ENCODE measurements at places on chromosomes 6 and 20. TPM values are rescaled to one million over a fixed set of nuclear protein-coding genes. Genes with fewer than 3 reads are reported as not detected.

The UBD gene
- 155 TPM for polyA plus RNA-seq

The GPR63 gene
- 0.46 TPM for polyA plus RNA-seq

The SRSF12 gene
- 1.2 TPM for polyA plus RNA-seq

The RSPO3 gene
- polyA plus RNA-seq, result 2.4 TPM

The NMBR gene
- polyA plus RNA-seq, result 0.07 TPM

The FAM209B gene
- 3.3 TPM for polyA plus RNA-seq

The ZNF318 gene
- 9.2 TPM for polyA plus RNA-seq

The GNMT gene
- polyA plus RNA-seq, result 2.6 TPM

The KCNK16 gene
- polyA plus RNA-seq, result 0.07 TPM

- H3K4me1 ChIP-seq, result peaks cover 3% of the 10 kb centered on the region
- H3K4me3 ChIP-seq, result no peak overlapping the region
- peaks cover 2% of the 10 kb centered on the region for H3K27me3 ChIP-seq
- H3K36me3 ChIP-seq, result no peaks in the 10 kb centered on the region
These were observed 4.4 kb upstream of the PLCB1 start for GRCh38 chr20:8127553-8128255.

DNA sequence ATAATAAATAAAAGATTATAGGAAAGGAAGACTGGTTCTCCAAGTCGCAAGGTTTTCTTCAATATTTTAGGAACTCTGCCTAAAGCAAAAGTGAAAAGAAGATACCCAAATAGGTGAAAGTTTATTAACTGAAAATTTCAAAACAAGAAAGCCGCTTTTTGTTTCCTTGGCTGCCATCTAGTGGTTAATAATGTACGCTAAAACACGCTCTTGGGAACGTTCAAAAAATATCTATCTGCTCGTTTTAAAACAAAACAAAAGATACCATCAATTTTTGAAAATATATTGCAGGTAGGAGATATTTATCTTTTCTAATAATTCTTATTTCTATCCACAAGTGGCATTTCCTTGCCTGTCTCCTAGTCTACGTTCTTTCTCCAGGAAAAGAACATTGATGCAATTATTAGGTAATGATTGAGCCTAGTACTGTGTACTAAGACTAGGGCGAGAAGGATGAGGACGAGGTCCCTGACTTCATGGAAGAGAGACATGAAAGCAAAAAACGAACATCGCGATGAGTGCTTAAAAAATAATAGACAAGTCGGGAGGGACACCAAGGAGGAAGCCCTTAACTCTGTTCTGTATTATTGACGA is 97.2 kb downstream of the SPTLC3 start:
- H3K27ac ChIP-seq, result no peak overlapping the region
- no peaks in the 10 kb centered on the region for H3K4me1 ChIP-seq
- H3K27me3 ChIP-seq, result no peaks in the 10 kb centered on the region
- H3K4me3 ChIP-seq, result no peak overlapping the region

GRCh38 chr20:9331707-9332435 is 182.5 kb upstream of the LAMP5 start:
- no peaks in the 10 kb centered on the region for H3K36me3 ChIP-seq
- no peaks in the 10 kb centered on the region for H3K27me3 ChIP-seq
- DNase-seq, result no peak
- H3K4me1 ChIP-seq, result no peaks in the 10 kb centered on the region

DNA sequence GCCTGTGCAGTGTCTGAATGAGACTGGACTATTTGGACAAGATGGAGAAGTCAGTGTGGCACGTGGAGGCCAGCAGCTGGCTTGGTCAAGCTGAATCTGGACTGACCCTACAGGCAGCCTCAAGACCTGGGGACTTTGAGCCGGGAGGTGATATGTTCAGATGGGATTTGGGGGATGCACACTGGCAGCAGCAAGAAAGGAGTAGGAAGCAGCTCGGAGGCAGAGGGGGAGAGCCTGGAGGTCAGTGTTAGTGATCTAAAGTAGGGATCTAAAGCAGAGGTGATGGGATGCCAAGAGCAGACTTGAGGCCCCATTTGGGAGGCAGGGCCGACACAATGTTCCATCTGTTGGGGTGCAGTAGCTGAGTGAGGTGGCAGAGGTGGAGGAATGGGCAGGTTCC is 2.8 kb downstream of the MAPK13 start:
- H3K36me3 ChIP-seq, result peaks cover 5% of the 10 kb centered on the region
- H3K27me3 ChIP-seq, result no peaks in the 10 kb centered on the region
- H3K27ac ChIP-seq, result no peak overlapping the region
- no peak for DNase-seq
- H3K4me1 ChIP-seq, result peaks cover 32% of the 10 kb centered on the region

DNA sequence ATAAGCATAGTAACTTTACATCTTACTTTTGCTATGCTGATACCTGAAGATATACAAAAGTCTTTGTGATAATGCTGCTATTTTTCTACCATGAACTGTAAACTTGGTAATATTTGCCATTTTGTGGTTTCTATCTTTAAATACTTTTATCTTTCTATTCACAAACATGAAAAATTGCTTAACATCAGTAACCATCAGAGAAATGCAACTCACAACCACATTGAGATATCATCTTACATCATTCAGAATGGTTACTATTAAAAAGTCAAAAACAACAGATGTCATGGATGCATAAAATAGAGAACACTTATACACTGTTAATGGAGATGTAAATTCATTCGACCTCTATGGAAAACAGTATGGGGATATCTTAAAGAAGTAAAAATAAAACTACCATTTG is 112.0 kb downstream of the TRDN start:
- H3K36me3 ChIP-seq, result no peaks in the 10 kb centered on the region
- DNase-seq, result no peak
- no peak overlapping the region for H3K27ac ChIP-seq
- H3K4me1 ChIP-seq, result no peaks in the 10 kb centered on the region

DNA sequence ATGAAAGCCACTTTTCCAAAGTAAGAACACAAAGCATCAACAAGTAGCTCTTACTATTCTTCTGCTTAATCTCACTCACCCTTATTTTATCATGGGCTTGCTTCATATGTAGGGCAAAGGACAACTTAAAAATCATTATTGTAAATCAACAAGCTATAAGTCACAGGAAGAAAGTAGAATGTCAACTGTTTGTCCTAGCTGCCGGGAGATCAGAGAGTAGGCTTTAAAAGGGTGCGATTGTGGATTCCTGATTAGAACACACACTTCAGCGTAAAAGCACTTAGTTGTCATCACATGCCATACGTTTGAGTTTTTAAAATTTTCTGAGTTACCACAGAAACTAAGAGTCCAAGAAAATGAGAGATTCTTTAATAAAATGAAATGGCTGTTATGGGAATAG is 44.4 kb upstream of the NHSL1 start:
- H3K27me3 ChIP-seq, result no peaks in the 10 kb centered on the region
- DNase-seq, result no peak
- no peaks in the 10 kb centered on the region for H3K4me1 ChIP-seq
- no peaks in the 10 kb centered on the region for H3K36me3 ChIP-seq
- H3K27ac ChIP-seq, result no peak overlapping the region

DNA sequence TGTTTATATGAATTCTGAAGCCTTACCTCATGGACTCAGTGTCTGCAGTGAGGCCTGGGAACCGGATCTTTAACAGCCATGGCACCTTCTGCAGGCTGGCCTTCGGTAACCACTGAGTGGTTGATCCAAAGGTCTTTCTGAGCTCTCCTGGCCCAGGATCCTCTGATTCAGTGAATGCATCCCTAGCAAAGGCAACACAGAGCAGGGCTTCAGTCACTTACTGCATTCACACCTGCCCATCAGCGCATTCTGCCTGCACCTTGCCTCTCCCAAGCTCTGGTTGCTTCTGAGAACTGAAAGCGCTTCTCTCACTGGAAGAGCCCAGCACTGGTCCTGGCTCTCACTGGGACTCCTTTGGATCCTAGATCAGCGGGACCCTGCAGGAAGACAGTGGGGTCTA is 8.4 kb upstream of the CST9 start:
- H3K4me1 ChIP-seq, result no peaks in the 10 kb centered on the region
- DNase-seq, result no peak
- no peak overlapping the region for H3K27ac ChIP-seq
- no peaks in the 10 kb centered on the region for H3K36me3 ChIP-seq
- H3K4me3 ChIP-seq, result no peak overlapping the region

- H3K36me3 ChIP-seq, result no peaks in the 10 kb centered on the region
- no peak for DNase-seq
These were observed 101.0 kb upstream of the HDGFL1 start for GRCh38 chr6:22468256-22468965.

- H3K27me3 ChIP-seq, result no peaks in the 10 kb centered on the region
- no peak overlapping the region for H3K27ac ChIP-seq
- H3K4me1 ChIP-seq, result no peaks in the 10 kb centered on the region
These were observed 140.6 kb upstream of the SCGN start for GRCh38 chr6:25511376-25511775.

DNA sequence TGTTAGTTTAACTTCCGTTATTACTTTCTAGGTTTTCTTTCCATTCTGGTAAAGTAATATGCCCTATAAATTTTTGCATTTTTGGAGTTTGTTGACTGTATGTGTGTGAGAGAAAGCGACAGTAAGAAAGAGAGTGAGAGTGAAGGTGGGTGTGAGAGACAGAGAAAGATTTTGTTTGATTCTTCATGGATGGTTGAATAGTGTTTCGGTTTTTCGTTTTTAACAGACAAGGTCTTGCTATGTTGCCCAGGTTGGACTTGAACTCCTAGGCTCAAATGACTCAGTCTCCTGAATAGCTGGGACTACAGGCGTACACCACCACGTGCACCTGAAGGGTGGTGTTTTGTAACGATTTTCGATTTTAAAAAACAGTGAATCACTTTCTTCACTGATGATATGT is 329.1 kb upstream of the RUNX2 start:
- DNase-seq, result no peak
- H3K27ac ChIP-seq, result no peak overlapping the region
- no peaks in the 10 kb centered on the region for H3K36me3 ChIP-seq
- no peaks in the 10 kb centered on the region for H3K4me1 ChIP-seq

DNA sequence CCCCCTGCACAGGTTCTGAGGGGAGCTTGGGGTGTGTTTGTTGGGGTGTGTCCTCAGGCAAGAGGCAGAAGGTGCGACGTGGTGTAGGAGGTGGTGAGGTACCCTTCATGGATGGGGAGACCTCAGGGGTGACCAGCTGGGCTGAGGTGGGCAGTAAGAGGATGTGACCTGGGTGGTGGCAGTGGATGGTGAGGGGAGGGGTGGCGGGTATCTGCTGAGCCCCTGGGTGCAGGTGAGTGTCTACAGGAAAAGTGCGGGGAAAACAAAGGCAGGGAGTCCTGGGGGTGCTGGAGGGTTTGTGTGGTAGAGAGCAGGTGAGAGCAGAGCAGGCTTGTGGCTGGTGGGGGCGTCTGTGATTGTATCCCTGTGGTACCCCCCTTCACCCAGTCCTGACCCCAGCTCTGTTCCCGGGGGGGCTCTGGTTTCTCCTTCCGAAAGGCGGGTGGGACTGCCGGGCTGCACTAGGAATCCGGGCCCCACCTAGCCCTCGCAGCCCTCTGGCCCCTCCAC is 631 bp downstream of the RAET1L start:
- no peak overlapping the region for H3K4me3 ChIP-seq
- H3K4me1 ChIP-seq, result no peaks in the 10 kb centered on the region
- H3K36me3 ChIP-seq, result no peaks in the 10 kb centered on the region
- no peak for DNase-seq
- H3K27ac ChIP-seq, result no peak overlapping the region

- no peak overlapping the region for H3K27ac ChIP-seq
- DNase-seq, result no peak
- no peaks in the 10 kb centered on the region for H3K36me3 ChIP-seq
- H3K4me1 ChIP-seq, result no peaks in the 10 kb centered on the region
These were observed 23.3 kb upstream of the CFAP206 start for GRCh38 chr6:87384449-87384848.

GRCh38 chr20:10671919-10672623 is 1.7 kb downstream of the JAG1 start:
- H3K4me3 ChIP-seq, result peak overlapping the region; percentile 50
- H3K27ac ChIP-seq, result peak overlapping the region; percentile 36
- no peaks in the 10 kb centered on the region for H3K36me3 ChIP-seq
- peak; percentile 42 for DNase-seq

DNA sequence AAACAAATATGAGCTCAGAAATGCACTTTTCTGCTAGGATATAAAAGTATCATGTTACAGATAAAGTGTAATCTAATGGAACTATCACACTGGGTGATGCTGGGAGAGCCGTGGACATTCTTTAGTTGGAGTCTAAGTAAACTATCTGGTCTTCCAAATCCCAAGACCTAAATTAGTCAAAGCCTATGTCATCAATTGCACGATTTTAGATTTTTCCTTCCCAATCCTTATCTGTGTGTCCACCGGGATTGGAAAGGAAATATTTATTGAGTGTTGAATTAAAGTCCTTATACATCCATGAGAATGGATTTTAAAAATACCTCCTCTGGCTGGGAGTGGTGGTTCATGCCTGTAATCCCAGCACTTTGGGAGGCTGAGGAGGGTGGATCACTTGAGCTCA is 19.6 kb upstream of the MRAP2 start:
- H3K36me3 ChIP-seq, result no peaks in the 10 kb centered on the region
- no peak for DNase-seq
- H3K27me3 ChIP-seq, result no peaks in the 10 kb centered on the region
- H3K4me3 ChIP-seq, result no peak overlapping the region

GRCh38 chr20:33568378-33568777 is 78.5 kb downstream of the CBFA2T2 start:
- peak; percentile 82 for DNase-seq
- no peaks in the 10 kb centered on the region for H3K27me3 ChIP-seq
- H3K36me3 ChIP-seq, result no peaks in the 10 kb centered on the region
- peaks cover 31% of the 10 kb centered on the region for H3K4me1 ChIP-seq
- H3K4me3 ChIP-seq, result no peak overlapping the region

DNA sequence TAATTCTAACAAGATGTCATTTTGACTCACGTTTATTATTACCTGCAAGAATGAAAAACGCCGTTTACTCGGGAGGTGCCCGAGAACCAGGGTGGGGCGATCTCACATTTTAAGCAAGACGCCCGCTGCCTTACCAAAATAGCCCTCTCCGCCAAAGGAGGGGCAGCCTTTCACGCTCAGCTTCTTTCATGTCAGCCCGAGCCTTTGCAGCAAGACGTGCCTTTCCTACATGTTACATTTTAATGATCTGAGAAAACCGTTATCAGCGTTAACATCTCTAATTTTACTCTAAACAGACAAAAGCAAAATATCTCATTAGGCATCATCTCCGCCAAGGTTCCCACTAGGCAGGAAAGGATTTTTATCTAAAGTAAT is 2.0 kb downstream of the BACH2 start:
- peaks cover 7% of the 10 kb centered on the region for H3K4me1 ChIP-seq
- H3K27me3 ChIP-seq, result no peaks in the 10 kb centered on the region
- peak overlapping the region; percentile 71 for H3K4me3 ChIP-seq
- peaks cover 3% of the 10 kb centered on the region for H3K36me3 ChIP-seq
- peak overlapping the region; percentile 80 for H3K27ac ChIP-seq

DNA sequence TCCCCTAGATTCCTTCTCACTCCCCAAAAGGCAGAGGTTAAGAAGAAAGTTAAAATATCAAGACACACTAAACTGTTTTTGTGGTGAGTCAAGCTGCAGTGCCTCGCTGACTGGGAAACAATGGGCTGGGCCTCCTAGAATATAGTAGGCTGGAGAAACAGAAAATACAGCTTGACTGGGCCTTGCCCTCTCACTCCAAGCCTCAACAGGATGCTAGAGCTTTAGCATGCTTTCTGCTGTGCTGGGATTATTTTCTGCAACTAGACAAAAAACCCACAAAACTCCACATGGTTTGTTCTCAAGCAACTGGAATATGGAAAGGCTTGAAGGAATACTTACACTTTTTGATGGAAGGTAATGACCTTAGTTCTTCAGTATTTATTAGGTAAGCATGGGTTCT is 27.9 kb downstream of the FOXO3 start:
- H3K27ac ChIP-seq, result peak overlapping the region; percentile 25
- H3K27me3 ChIP-seq, result no peaks in the 10 kb centered on the region
- H3K4me1 ChIP-seq, result peaks cover 38% of the 10 kb centered on the region

GRCh38 chr6:37826993-37827392 is 7.5 kb downstream of the ZFAND3 start:
- no peaks in the 10 kb centered on the region for H3K36me3 ChIP-seq
- no peaks in the 10 kb centered on the region for H3K27me3 ChIP-seq
- peaks cover 5% of the 10 kb centered on the region for H3K4me1 ChIP-seq
- no peak for DNase-seq

Measured in thymus (tissue), 14 donors.